ENCODE measurements at places on chromosomes 2 and 18. TPM values are rescaled to one million over a fixed set of nuclear protein-coding genes. Genes with fewer than 3 reads are reported as not detected.

SNRNP27 gene
- 92.5 TPM for total RNA-seq

ALKAL2 gene
- 0.33 TPM for total RNA-seq

TMEM247 gene
- not detected for total RNA-seq

TTN gene
- total RNA-seq, result 12.1 TPM
